Ovary (tissue), 10 donors: ENCODE measurements at places on chromosomes 5 and 9.

DNA sequence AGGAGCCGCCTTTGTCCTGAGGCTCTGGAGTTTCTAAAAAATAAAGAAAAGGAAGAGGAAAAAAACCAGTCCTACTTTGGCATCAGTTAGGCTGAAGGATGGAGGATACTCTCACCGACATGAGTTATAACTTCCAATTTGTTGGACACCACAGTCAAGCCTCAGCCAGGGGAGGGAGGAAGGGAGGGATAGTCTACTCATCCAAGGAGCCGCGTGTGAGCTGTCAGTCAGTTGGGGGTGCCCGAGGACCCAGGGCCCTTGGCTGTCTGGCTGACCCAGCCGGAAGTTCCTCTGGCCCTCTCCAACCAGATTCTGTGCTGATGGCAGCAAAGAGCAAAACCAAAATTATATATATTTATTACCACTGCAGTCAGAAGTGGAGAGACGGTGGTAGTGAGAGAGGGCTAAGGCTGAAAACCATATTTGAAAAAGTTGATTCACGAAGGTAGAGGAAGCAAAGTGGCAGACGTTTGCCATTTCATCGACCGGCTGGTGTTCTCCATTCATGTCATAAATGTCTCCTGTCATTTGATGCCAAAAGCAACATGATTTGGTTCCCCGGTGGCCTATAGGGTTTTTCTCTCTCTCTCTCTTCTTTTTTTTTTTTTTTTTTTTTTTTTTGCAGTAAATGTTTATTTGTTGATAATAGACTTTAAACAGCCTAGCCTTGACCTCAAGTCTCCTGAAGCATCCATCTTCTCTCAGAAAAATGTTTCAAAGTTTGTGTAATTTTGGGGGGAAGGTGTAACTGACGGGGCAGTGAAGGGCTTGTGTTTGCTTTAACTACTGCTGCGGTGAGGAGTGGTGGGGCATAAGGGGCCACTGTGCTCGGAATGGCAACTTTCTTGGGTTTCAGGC, 7.6 kb downstream of the LMX1B start:
- DNase-seq = no peak

DNA sequence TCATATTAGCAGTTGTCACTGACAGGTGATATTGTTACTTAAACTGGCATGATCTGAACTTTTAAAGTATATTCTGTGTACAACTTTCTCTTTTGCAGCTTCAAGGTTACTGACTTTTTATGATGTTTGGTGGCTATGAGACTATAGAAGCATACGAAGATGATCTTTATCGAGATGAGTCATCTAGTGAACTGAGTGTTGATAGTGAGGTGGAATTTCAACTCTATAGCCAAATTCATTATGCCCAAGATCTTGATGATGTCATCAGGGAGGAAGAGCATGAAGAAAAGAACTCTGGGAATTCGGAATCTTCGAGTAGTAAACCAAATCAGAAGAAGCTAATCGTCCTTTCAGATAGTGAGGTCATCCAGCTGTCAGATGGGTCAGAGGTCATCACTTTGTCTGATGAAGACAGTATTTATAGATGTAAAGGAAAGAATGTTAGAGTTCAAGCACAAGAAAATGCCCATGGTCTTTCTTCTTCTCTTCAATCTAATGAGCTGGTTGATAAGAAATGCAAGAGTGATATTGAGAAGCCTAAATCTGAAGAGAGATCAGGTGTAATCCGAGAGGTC, 5.9 kb downstream of the ZCCHC7 start:
- DNase-seq = no peak

- no peak for DNase-seq
Measured at GRCh38 chr9:20125727-20126126, 336.9 kb upstream of the SLC24A2 start.

DNA sequence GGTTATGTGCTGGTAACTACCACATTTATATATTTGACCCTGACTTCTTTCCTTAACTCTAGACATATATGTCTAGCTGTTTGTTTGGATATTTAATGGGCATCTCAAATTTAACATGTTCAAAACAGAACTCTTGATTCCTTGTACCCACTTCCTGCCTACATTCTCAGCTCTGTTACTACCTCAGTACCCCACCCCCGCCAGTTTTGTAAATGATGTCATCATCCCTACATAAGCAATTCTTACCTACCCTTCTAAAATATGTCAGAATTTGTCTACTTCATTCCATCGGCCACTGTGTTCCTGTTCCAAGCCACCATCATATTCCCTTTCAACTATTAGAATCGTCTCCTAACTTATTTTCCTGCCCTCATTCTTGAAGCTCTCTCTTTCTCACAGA, 4.8 kb downstream of the RAD50 start:
- DNase-seq = no peak

DNA sequence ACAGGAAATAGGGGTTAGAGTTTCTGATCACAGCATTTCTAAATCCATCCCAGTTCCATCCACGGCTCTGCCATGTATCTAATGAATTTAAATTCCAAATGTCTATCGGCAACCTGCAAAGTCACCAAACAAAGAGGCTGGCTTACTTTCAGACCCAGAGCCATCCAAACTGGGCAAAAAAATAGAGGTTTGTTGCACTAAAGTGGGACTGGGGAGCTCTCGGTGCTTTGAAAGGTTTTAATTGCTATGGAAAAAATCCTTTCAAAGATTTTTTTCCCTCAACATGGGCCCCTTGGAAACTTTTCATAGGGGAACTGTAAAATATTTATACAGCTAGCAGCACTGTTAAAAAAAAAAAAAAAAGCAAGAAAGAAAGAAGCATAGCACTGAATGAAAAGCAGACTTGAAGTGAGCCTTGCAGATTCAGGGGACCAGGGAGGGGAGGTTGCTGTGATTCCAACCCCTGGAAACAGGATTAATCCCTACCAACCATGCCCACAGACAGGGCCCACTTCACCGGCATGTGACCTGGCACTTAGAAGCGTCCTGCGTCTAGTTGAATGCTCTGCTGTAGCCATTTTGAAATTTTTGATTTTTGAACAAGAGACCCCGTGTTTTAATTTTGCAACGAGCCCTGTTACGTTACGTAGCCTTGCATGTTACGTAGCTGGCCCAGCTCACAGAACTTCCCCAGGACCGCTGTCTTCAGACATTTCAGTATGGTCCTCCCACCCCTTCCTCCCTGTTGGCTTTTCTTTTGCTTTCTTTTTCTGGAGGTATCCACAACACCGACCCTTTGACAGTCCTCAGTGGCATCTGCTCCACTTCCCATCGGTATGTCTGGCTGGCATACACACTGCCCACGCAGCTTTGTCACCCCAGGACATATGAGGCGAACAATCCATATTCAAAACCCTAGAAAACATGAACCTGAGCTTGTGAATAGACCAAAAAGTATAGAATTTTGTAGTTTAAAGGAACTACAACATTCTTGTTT, 105.3 kb upstream of the NFIB start:
- no peak for DNase-seq

GRCh38 chr5:133683646-133684596, 71.6 kb upstream of the FSTL4 start:
- DNase-seq = no peak

DNA sequence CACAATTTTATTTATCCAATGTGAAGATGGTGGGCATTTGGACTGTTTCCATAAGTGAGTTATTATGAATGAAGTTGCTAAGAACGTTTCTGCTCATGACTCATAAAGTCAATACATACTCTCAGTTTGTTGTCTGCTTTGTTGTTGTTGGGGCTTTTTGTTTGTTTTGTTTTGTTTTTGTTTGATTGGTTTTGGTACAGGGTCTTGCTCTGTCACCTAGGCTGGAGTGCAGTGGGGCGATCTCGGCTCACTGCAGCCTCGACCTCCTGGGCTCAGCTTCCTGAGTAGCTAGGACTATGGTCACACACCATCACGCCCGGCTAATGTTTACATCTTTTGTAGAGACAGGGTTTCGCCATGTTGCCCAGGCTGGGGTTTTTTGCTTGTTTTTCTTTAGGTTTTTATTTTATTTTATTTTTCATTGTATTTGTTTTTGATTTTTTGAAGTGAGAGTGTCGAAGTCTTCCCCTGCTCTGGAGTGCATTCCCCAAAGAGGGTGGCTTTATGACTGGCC, 18.0 kb downstream of the TRIM7 start:
- DNase-seq = no peak

DNA sequence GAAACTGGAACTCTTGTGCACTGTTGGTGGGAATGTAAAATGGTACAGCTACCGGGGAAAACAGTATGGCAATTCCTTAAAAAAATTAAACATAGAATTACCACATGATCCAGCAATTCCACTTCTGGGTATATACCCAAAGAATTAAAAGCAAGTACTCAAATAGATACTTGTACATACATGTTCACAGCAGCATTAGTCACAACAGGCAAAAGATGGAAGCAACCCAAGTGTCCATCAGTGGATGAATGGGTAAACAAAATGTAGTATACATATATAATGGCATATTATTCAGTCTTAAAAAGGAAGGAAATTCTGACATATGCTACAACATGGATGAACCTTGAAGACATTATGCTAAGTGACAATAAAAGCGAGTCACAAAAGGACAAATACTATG, 7.4 kb upstream of the SLC22A5 start:
- DNase-seq = no peak

DNA sequence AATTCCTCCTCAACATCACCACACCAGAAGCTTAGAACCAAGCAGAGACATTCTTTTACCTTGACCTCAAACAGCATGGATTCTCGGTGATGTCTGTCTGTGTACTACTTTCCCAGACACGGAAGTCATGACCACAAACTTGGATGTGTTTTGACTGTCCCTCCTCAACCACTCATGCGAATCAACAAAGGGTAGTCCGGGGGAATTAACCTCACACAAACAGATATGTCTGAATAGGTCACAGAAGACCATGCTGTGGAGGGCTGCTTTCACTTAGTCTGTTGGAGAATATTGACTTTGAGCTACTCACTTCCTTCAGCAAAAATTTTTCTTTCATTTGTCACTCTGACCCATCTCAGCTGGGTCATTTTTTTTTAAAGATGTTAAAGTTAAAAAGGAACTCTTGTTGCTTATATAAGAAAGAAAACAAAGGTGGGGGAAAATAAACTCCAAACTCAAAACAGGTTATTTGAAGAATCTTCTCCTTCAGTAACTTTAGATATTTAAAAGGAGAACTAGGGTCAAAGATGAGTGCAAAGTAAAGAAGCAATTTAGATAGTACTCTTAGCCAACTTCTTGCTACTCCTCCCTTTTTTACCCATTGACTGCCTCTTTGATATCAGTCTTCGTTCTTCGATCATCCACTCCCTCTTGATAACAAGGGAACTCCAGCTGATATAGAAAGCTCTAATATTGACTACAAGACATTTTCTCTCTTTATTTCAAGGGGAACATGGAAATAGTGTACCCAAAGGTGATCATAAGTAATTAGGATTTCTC, 343.4 kb upstream of the CDH6 start:
- DNase-seq = no peak

GRCh38 chr9:25556540-25556939, 121.7 kb downstream of the TUSC1 start:
- DNase-seq = no peak

- no peak for DNase-seq
Measured at GRCh38 chr9:128972956-128973355, 25.5 kb downstream of the NUP188 start.

GRCh38 chr5:8906303-8906967, 639.4 kb downstream of the SEMA5A start:
- DNase-seq = no peak

GRCh38 chr5:100792781-100793180, 110.3 kb downstream of the ST8SIA4 start:
- DNase-seq = no peak

DNA sequence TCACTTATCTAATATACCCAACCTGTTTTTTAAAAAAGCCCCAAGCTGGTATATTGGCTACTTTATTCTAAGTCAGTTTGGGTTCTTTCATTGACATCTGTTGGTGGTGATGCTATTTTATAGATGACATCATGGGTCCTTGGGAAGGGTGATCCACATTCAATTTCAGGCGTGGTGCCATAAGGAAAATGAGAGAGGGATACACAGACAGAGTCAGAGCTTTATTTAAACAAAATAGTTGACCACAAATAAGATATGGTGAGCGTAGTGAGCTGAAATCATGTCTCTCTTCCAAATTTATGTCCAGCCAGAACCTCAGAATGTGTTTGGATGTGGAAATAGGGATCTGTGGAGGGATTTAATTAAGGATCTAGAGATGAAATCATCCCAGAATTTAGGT, 302.4 kb downstream of the MAT2B start:
- DNase-seq = no peak

DNA sequence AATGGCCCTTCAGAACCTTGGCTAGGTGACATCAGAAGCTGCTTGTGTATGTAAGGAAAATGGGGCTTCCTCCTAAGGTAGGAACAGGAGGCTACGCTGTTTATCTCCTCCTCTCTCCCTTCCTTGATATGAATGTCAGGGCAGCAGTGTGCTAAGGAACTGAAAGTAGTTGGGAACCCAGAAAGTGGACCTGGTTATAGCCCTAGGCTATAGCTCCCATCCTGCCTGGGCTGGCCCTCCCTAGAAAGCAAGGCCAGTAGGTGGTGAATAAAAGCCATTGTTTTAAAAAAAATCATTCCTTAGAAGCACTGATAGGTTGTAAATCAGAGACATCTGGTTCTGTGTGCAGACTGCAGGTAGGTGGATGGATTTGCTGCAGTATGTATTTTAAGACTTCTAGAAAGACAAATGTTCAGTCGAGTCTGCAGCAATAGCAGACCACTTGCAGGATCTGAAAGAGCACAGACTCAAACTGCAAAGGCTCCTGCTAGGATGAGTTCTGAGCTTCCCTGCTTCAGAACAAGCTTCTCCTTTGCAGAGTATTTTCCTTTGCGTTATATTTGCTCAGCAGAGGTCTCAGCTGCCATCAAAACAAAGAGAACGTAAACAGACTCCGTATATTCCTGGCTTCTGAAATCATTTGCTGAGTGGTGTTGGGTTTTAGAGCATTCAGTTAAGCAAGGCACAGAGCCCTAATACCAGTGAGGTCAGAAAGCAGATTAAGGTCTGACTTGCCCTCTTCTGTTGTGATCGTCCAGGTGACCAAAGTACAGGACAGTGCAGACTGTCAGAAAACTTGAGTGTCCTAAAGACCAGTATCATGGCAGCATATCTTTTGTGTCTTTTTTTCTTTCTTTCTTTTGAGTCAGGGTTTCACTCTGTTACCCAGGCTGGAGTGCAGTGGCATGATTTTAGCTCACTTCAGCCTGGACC, 20.1 kb upstream of the CFAP157 start:
- no peak for DNase-seq

DNA sequence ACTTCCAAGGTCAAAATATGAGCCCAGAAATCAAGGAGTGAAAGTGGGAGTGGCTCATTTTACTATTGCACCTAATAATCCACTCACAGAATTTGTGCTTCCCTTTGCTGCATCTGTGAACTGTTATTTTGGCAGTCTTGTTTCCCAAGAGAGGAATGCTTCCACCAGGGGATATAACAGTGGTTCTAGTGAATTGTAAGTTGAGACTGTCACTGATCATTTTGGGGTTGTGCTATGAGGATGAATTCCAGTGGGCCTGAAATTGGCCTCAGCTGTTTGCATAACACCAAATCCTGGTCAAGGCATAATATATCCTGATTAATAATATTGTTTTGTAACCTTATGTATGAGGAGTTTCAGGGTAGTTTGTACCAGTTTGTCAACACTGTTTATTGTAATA, 14.4 kb downstream of the FAM200C start:
- DNase-seq = no peak

DNA sequence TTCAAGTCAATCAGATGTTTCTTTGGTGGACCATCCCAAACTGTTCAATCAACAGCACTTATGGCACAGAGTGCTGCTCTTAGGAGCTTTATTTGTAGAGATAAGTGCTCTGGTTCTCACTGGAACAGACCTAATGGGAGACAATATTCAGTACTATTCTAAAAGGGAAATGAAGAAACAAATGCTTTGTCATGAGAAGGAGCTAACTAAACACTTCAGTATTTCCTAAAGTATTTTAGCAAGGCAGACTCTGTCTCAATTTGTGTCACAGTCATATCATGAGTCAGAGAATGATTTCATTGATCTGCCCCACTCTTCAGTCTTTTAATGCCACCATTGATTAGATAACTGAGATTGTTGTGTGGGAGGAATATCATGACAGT, 175.3 kb downstream of the SLF1 start:
- DNase-seq = no peak
